ENCODE measurements at places on chromosomes 7 and 10.

GRCh38 chr7:100745184-100745583 is 11.8 kb downstream of the ZAN start:
- H3K36me3 ChIP-seq: no peaks in the 10 kb centered on the region
- no peaks in the 10 kb centered on the region for H3K4me1 ChIP-seq
- H3K27ac ChIP-seq: no peak overlapping the region
- peak; percentile 83 for DNase-seq

GRCh38 chr7:111835066-111835465 is 272.8 kb upstream of the IMMP2L start:
- H3K4me1 ChIP-seq: peaks cover 37% of the 10 kb centered on the region
- DNase-seq: peak; percentile 88
- no peak overlapping the region for H3K4me3 ChIP-seq
- no peaks in the 10 kb centered on the region for H3K27me3 ChIP-seq
- H3K27ac ChIP-seq: peak overlapping the region; percentile 72

- H3K36me3 ChIP-seq: no peaks in the 10 kb centered on the region
Observed at GRCh38 chr10:132575320-132576201, 38.0 kb downstream of the INPP5A start.

DNA sequence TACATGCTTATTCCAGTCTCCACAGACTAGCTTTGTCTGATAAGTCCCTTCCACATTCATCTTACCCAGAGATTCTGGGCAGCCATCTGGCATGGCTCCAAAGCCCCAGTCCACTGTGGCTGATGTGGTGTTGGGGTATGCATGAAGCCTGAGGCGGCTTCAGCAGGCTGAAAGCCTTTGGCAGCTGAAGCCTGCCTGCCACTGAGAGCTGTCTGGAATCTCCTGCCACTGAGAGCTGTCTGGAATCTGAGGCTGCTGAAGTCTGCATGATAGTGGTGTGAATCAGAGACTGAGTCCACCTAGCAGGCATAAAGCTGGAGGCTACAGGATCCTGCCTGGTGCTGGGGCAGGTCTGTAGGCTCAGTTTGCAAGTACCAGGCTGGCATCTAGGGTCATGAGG is 87.1 kb downstream of the DYNC1I1 start:
- H3K27me3 ChIP-seq: no peaks in the 10 kb centered on the region
- DNase-seq: no peak
- H3K27ac ChIP-seq: no peak overlapping the region
- no peaks in the 10 kb centered on the region for H3K4me1 ChIP-seq

DNA sequence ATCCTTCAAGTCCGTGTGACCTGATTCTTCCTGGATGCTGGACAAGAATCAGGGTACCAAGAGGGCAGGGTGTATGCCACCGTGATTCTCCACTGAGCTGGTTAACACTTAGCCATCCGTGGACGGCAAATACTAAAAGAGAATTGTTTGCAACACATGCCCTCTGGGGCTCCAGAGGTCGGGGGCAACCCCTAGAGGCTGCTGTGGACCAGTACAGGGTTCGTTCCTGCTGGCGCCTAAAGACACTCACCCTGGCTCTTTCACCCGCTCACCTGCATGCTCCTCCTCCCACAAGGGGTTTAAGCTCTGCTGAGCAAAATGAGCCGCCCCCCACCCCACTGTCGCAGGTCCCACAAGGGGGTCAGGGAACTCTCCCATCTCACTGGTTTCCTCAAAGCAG is 148.7 kb upstream of the ITGB1 start:
- no peak overlapping the region for H3K27ac ChIP-seq
- no peak for DNase-seq
- H3K4me1 ChIP-seq: peaks cover 11% of the 10 kb centered on the region
- H3K36me3 ChIP-seq: no peaks in the 10 kb centered on the region

GRCh38 chr7:37448636-37449361 is at the start of gene ELMO1:
ELMO1 (minus strand) TSS chr7:37448864; CDS start chr7:37342690, 106,174 bp downstream.
- peak; percentile 68 for DNase-seq
- H3K27ac ChIP-seq: no peak within 1 kb of the TSS
- peak within 1 kb of the TSS; percentile 40 for H3K4me3 ChIP-seq
- peaks cover 66% of the 10 kb centered on the region for H3K27me3 ChIP-seq

Data from A673 (cell line).